ENCODE measurements at places on chromosomes 1 and 21.

DNA sequence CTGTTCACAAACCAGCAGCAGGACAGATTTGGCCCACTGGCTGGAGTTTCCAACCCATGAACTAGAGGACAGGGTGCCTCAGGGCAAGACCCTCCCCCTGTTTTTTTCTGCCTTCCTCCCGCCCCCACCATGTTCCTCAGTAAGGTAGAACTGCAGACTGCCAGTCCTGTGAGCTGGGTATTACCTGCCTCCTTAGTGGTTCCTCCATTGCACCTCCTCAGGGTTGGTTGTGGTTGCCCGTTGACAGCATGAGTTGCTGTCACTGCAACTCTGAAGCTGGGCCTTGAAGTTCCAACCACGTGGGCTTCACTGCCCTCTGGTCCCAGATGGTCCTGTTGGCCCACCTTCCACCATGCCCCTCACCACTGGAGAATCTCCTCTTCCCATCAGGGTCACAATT lies 28.8 kb downstream of the TENT5C start:
- no peak for DNase-seq

GRCh38 chr1:215779729-215780128 lies 212.6 kb downstream of the KCTD3 start:
- DNase-seq = no peak

GRCh38 chr1:51325391-51325790 lies 5.0 kb downstream of the TTC39A start:
- no peak for DNase-seq

- DNase-seq = no peak
Observed at GRCh38 chr21:35943752-35944151, 116.6 kb downstream of the SETD4 start.

DNA sequence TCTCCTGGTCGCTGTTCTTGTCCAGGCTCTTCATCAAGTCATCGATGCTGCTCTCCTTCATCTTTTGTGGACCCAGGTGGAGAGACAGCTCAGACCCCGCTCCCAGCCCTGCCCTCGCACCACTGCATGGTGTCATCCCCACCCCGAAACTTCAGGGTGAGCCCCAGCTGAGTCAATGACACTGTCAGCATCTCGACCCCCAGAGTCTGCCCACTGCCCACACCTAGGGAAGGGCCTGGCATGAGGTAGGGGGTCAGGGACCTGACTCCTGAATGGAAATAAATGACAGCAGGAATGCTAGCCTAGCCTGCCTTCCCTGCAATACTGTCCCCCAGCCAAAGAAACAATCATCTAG lies 1.6 kb upstream of the S100A6 start:
- DNase-seq = no peak

GRCh38 chr1:86489242-86489878 lies 20.6 kb downstream of the CLCA1 start:
- no peak for DNase-seq

DNA sequence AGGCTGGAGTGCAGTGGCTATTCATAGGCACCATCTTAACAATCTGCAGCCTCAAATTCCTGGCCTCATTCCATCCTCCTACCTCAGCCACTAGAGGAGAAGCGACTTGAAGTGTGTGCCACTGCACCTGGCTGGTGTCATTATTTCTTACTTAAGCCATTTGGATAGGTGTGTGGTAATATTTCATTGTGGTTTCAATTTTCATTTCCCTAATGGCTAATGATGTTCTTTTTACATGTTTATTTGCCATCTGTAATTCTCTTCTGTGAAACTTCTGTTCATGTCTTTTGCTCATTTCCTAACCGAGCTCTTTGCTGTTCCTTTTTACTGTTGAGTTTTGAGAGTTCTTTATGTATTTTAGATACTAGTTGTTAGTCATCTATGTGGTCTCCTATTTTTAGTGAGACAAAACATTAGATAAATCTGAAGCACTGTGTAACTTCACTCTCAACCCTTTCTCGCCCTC lies 66.8 kb downstream of the SLC27A3 start:
- DNase-seq = no peak

- no peak for DNase-seq
Observed at GRCh38 chr21:20645344-20645743, 352.9 kb upstream of the NCAM2 start.

DNA sequence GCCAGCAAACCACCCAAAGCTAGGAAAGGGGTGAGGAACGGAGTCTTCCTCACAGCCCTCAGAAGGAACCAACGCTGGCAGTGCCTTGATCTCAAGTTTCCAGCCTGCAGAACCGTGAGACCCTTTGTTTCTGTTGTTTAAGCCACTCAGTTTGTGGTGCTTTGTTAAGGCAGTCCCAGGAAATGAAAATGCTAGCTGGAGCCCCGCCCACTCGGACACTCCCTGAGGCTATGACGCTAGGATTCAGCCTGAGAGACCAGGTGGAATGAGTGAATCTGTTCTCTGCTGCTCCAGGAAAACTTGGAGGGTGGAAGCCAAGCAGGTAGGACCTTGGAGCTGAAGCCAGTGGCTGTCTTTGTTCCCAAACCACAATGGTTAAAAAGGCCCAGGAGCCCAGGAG lies 196.5 kb upstream of the POU3F1 start:
- DNase-seq = no peak

GRCh38 chr1:17118706-17119075 lies 560 bp downstream of the PADI2 start:
- DNase-seq = no peak

DNA sequence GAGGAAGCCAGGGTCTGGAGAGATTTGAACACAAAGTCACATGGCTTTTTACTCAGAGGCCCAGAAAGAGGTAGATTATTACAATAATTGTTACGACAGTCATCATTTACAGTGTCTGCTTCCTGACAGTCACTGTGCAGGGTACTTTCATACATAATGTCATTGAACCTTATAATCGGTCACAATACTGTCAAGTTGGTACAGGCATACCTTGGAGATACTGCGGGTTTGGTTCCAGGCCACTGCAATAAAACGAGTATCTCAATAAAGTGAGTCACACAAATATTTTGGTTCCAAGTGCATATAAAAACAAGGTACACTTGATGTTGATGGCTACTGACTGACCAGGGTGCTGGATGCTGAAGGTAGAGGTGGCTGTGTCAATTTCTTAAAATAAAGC lies 112.6 kb downstream of the NOS1AP start:
- no peak for DNase-seq

GRCh38 chr21:28294051-28294450 lies 698.6 kb downstream of the LTN1 start:
- DNase-seq = no peak

GRCh38 chr1:246800756-246801155 lies 76.5 kb downstream of the SCCPDH start:
- DNase-seq = no peak

DNA sequence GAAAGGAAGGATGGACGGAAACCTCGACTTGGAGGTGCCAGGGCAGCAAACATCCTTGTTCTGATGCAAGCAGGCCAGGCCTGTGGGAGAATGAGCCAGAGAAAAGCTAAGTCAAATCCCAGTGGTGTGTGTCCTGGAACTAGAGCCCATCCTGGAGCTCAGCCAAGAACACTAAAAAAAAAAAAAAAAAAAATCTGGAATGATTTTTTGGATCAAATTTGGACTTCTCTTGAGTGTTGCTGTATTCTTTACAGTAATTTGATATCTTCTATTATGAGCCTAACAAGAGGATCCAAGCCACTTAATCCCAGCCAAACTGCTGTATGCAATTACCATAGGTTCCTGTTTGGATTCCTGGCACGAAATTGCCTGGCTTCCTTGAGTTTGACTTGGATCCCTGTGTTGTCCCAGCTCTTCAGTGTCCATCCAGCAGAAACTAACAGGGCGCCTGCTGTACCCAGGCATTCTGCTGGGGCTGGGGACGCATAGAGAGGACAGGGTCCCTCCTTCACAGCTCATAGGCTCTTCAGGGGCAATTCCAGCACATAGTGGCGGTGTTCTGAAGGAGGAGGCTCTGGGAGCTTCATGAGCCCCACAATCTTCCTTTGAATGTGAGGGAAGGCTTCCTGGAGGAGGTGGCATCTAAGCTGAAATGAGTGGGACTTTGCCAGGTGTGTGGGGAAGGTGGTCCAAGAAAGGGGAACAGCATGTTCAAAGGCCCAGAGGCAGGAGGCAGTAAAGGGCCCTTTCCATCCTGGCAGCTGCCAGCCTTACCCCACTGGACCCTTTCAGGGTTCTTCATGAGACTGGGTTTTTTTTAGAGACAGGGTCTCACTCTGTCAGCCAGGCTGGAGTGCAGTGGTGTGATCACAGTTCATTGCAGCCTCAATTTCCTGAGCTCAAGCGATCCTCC lies 24.7 kb downstream of the EPHX1 start:
- no peak for DNase-seq

GRCh38 chr21:34812504-34813265 lies 143.9 kb downstream of the CLIC6 start:
- no peak for DNase-seq

GRCh38 chr1:75136195-75136815 lies 2.1 kb downstream of the LHX8 start:
- no peak for DNase-seq

- no peak for DNase-seq
Observed at GRCh38 chr1:114428083-114428754, 82.8 kb downstream of the TRIM33 start.

GRCh38 chr1:23585321-23586022 lies 26.2 kb upstream of the ID3 start:
- DNase-seq = no peak

DNA sequence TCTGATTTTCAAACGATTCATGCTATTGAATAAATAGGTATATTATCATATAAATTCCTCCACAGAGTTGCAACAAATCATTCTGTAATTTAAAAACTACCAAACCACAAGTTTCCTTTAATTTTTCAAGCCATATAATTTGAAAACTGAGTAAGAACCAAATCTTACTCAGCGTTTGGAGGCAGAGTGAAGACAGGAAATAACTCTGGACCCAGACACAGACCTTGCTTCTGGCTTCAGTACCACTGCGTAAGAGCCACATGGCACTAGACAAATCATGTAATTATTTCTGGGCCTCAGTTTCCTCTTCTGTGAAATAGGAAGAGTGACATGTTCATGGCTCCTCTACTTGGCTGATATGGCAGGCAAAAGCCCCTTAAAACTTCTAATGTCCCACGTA lies 82.4 kb downstream of the SMYD2 start:
- no peak for DNase-seq

GRCh38 chr1:234893359-234893724 lies 235.3 kb downstream of the TOMM20 start:
- DNase-seq = no peak

DNA sequence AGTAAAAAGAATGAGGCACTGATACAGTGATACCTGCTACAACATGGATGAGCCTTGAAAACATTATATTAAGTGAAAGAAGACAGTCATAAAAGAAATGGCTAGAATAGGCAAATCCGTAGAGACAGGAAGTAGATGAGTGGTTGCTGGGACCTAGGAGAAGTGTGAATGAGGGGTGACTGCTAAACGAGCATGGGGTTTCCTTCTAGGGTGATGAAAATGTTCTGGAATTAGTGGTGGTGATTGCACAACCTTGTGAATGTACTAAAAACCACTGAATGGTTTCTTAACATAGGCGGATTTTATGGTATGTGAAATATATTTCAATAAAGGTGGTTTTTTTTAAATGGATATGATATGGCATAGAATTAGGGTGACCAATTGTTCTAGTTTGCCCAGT lies 12.6 kb upstream of the SERINC2 start:
- DNase-seq = no peak

DNA sequence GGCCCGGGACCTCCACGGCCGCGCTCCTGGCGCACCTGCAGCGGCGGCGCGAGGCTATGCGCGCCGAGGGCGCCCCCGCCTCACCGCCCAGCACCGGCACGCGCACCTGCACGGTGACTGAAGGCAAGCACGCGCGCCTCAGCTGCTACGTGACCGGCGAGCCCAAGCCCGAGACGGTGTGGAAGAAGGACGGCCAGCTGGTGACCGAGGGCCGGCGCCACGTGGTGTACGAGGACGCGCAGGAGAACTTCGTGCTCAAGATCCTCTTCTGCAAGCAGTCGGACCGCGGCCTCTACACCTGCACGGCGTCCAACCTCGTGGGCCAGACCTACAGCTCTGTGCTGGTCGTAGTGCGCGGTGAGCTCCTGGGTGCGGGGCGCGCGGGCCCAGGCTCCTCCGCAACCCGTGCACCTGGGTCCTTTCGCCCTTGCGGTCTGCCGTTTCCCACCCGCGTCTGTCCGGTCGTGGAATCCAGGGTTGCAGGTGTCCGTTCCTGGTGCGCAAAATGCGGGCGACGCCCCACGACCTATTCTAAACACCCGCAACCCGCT lies 4.6 kb downstream of the OBSCN start:
- DNase-seq = no peak

- no peak for DNase-seq
Observed at GRCh38 chr1:87403061-87403820, 74.6 kb downstream of the LMO4 start.

- no peak for DNase-seq
Observed at GRCh38 chr1:87885278-87886025, 556.8 kb downstream of the LMO4 start.

- no peak for DNase-seq
Observed at GRCh38 chr1:171988243-171988885, 147.1 kb downstream of the DNM3 start.

GRCh38 chr1:220487297-220487820 lies 40.6 kb upstream of the MARK1 start:
- no peak for DNase-seq

DNA sequence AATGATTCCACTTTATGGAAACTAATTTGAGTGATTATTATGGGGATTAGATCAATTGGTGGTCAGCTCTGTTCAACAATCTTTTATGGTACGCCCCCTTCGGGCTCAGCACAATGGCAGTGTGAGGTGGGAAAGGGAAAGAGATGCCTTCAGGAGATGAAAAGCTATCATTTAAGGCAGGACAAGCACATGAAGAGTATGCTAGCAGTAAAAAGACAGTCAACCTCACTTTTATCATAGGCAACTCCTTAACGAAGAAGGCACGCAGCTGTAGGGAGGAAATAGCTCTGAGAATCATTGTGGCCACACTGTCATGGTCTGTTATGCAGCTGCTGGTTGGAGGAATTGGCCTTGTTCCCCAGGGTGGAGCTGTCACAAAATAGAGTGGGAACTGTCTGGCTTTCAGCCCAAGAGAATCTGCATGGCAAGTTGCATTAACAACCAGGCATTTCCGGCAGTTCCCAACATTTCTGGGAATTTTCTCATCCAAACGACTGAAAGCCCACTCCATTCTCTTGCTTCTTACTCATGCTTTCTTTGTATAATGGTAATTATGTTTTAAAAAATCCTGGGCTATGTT lies 54.4 kb upstream of the BCL10 start:
- DNase-seq = no peak

- no peak for DNase-seq
Observed at GRCh38 chr1:78132174-78132947, 86.6 kb downstream of the GIPC2 start.

DNA sequence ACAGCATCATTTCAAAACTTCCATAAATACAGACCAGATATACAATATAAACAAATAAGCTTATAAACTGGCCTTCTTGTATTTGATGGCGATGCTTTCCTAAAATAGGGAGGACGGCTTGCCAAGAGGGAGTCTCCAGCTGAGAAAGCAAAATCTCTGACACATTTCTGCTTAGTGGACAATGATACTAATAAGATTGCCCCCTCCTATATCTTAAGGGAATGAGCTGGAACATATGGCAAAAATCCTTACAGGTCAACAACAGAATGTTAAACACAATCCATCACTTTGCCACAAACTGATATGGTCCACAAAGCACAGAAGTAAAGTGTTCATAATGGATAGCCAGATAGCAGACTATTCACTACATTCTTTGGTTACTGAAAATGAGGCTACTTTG lies 7.1 kb upstream of the GADD45A start:
- DNase-seq = no peak

GRCh38 chr1:113040718-113041412 lies 32.1 kb upstream of the LRIG2 start:
- no peak for DNase-seq

GRCh38 chr1:179883745-179884138 lies 1.7 kb downstream of the TOR1AIP1 start:
- no peak for DNase-seq

All from activated gamma-delta T cell (primary cell).